Spinal cord (tissue), 10 donors: ENCODE measurements at places on chromosomes 2 and 18. TPM values are rescaled to one million over a fixed set of nuclear protein-coding genes. Genes with fewer than 3 reads are reported as not detected.

The KHK gene
- 4.1 TPM for total RNA-seq

GRCh38 chr2:204365811-204366210 lies 179.5 kb upstream of the PARD3B start:
- H3K27ac ChIP-seq = no peak overlapping the region
- H3K36me3 ChIP-seq = no peaks in the 10 kb centered on the region
- no peaks in the 10 kb centered on the region for H3K4me1 ChIP-seq

The ANKRD30B gene
- total RNA-seq = 0.33 TPM

GRCh38 chr18:78984941-78985784 lies 5.5 kb downstream of the SALL3 start:
- peak overlapping the region; percentile 70 for H3K27ac ChIP-seq
- DNase-seq = no peak
- no peaks in the 10 kb centered on the region for H3K4me1 ChIP-seq
- peak overlapping the region; percentile 24 for H3K4me3 ChIP-seq
- H3K36me3 ChIP-seq = peaks cover 4% of the 10 kb centered on the region

- H3K36me3 ChIP-seq = no peaks in the 10 kb centered on the region
- H3K4me3 ChIP-seq = no peak overlapping the region
- DNase-seq = no peak
- H3K27me3 ChIP-seq = no peaks in the 10 kb centered on the region
- no peak overlapping the region for H3K27ac ChIP-seq
- no peaks in the 10 kb centered on the region for H3K4me1 ChIP-seq
Measured at GRCh38 chr2:67516899-67517530, 119.9 kb downstream of the ETAA1 start.

GRCh38 chr18:48809365-48809764 lies 141.4 kb downstream of the SMAD7 start:
- no peak overlapping the region for H3K4me3 ChIP-seq
- H3K27ac ChIP-seq = no peak overlapping the region
- no peak for DNase-seq

The IL1RL2 gene
- 2.0 TPM for total RNA-seq

The ATP8B1 gene
- 12.0 TPM for total RNA-seq

DNA sequence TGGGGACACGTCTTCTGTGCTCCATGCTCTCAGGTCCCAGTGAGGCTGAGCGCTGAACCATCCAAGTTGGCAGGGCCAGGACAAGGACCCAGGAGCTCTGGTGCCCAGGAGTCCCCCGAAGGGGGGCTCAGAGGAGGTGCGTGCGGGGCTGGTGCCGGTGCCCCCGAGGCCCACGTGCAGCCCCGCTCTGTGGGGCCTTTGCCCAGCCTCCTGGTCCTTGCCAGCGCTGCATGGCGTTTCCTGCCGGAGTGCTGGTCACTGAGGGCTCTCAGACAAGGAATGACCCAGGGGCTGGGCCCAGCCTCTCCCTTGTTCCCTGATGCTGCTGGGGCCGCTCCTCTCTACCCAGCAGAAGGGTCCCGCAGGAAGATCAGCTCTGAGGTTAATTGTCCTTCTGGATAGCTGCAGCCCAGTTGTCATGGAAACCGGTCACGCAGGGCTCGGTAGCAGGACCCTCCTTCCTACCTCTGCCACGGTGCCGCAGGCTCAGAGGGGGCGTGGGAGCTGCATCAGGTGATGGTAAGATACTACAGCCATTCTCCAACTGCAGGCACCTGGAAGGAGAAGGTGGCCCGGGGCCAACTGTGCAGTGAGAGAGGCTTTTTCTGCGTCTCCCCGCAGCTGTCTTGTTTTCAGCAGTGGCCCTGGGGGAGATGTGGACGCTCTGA lies 64.5 kb downstream of the RRM2 start:
- H3K27ac ChIP-seq = no peak overlapping the region
- peaks cover 37% of the 10 kb centered on the region for H3K4me1 ChIP-seq
- H3K27me3 ChIP-seq = no peaks in the 10 kb centered on the region
- peaks cover 3% of the 10 kb centered on the region for H3K36me3 ChIP-seq
- no peak overlapping the region for H3K4me3 ChIP-seq
- no peak for DNase-seq

DNA sequence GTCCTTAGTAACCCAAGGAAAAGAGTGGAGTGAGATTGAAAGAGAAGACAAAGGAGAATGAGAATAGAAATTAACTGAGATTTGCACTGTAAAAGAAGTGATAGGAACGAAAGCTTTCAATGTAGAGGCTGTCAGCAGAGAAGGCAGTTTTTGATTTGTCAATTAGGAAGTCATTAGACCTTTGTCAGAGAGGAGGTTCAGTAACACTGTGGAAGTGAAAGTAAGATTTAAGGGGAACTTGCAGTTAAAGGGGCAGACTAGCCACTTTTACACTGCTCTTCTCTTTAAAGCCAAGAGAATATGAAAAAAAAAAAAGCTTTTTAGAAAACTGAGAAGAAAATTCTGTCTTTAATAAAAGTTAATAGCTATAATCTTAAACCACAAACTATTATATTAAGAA lies 11.5 kb upstream of the KYNU start:
- no peaks in the 10 kb centered on the region for H3K36me3 ChIP-seq
- H3K4me3 ChIP-seq = no peak overlapping the region
- H3K4me1 ChIP-seq = no peaks in the 10 kb centered on the region

The OR6B2 gene
- total RNA-seq = not detected

GRCh38 chr2:73104933-73105332 lies 7.8 kb downstream of the RAB11FIP5 start:
- no peaks in the 10 kb centered on the region for H3K27me3 ChIP-seq
- H3K36me3 ChIP-seq = peaks cover 8% of the 10 kb centered on the region
- H3K27ac ChIP-seq = no peak overlapping the region
- peaks cover 14% of the 10 kb centered on the region for H3K4me1 ChIP-seq

DNA sequence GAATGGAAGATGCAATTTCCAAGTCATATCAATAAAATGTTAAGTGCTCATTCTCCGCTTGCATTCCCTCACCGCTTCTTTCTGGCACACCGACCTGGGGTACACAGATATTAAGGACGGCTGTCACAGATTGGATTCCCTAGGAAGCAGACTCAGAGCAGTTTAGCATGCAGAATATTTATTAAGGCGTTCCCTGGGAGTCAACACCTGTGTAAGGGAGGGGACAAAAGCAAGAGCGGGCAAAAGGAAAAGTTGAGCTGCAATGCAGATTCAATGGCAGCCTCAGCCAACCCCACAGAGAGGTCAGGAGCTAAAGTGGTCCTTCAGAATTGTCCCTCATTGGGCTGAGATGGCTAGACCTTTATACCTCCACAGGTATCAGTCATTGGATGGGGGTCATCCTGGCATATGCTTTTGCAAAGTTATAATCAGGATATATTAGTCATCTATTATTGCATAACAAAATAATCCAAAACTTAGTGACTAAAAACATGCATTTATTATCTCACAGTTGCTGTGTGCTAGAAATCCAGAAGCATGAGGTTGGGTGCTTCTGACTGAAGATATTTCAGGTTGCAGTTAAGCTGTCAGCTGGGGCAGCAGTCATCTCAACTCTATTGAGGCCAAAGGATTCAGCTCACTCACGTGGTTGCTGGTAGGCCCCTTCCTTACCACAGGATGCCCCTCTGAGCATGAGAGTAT lies 27.0 kb upstream of the INO80D start:
- H3K27ac ChIP-seq = no peak overlapping the region
- no peak overlapping the region for H3K4me3 ChIP-seq
- DNase-seq = no peak
- H3K36me3 ChIP-seq = peaks cover 9% of the 10 kb centered on the region

DNA sequence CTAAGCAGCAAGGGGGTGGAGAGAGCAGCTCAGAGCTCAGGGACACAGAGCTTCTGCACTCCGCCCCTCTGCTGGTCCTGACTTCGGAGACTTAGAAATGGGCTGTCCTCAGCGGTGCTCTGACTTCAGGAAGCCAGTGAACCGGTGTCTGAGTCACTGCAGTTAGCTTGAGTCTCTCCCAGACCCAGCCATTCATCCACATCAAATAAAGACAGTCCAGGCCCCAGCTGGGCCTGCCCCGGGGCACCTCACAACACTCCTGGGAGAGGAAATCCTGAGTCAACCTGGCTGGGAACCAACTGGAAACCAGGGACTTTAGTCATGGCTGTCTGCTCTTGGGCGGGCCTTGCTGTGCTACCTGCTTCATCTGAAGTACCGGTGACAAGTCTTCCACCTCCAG lies 5.4 kb upstream of the ITGB6 start:
- no peak overlapping the region for H3K4me3 ChIP-seq
- H3K27me3 ChIP-seq = no peaks in the 10 kb centered on the region
- H3K4me1 ChIP-seq = peaks cover 10% of the 10 kb centered on the region
- no peaks in the 10 kb centered on the region for H3K36me3 ChIP-seq
- no peak overlapping the region for H3K27ac ChIP-seq

- no peaks in the 10 kb centered on the region for H3K27me3 ChIP-seq
- no peak for DNase-seq
- no peaks in the 10 kb centered on the region for H3K36me3 ChIP-seq
- no peak overlapping the region for H3K27ac ChIP-seq
- H3K4me3 ChIP-seq = no peak overlapping the region
Measured at GRCh38 chr2:20430461-20431300, 16.2 kb upstream of the RHOB start.

DNA sequence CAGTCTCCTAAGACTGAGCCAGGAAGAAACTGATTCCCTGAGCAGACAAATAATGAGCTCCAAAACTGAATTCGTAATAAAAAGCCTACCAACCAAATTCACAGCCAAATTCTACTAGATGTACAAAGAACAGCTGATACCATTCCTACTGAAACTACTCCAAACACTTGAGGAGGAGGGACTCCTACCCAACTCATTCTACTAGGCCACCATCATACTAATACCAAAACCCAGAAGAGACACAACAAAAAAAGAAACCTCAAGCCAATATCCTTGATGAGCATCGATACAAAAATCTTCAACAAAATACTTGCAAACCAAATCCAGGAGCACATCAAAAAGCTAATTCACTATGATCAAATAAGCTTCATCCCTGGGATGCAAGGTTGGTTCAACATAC lies 20.0 kb downstream of the RNU4ATAC start:
- no peak overlapping the region for H3K4me3 ChIP-seq
- no peaks in the 10 kb centered on the region for H3K27me3 ChIP-seq
- no peaks in the 10 kb centered on the region for H3K36me3 ChIP-seq

GRCh38 chr2:96897491-96898134 lies 27.7 kb upstream of the SEMA4C start:
- H3K4me1 ChIP-seq = peaks cover 42% of the 10 kb centered on the region
- no peak for DNase-seq
- H3K36me3 ChIP-seq = peaks cover 3% of the 10 kb centered on the region
- H3K27ac ChIP-seq = no peak overlapping the region

- DNase-seq = no peak
- H3K4me1 ChIP-seq = no peaks in the 10 kb centered on the region
- H3K27me3 ChIP-seq = no peaks in the 10 kb centered on the region
- H3K36me3 ChIP-seq = no peaks in the 10 kb centered on the region
Measured at GRCh38 chr2:113784823-113785744, 28.6 kb upstream of the SLC35F5 start.

The KCNG2 gene
- total RNA-seq = 1.3 TPM

- peaks cover 3% of the 10 kb centered on the region for H3K36me3 ChIP-seq
- H3K4me1 ChIP-seq = peaks cover 28% of the 10 kb centered on the region
Measured at GRCh38 chr2:207110310-207110709, 55.4 kb downstream of the KLF7 start.

The CNGA3 gene
- 7.1 TPM for total RNA-seq

GRCh38 chr2:69946351-69947324 lies 14.8 kb downstream of the ASPRV1 start:
- H3K27me3 ChIP-seq = no peaks in the 10 kb centered on the region
- peaks cover 16% of the 10 kb centered on the region for H3K36me3 ChIP-seq
- no peak overlapping the region for H3K27ac ChIP-seq
- no peak overlapping the region for H3K4me3 ChIP-seq

The ABCB11 gene
- total RNA-seq = 0.66 TPM

The TMEM200C gene
- 5.2 TPM for total RNA-seq

- H3K27me3 ChIP-seq = no peaks in the 10 kb centered on the region
- peak overlapping the region; percentile 48 for H3K4me3 ChIP-seq
- H3K27ac ChIP-seq = peak overlapping the region; percentile 29
- no peaks in the 10 kb centered on the region for H3K4me1 ChIP-seq
- peak; percentile 50 for DNase-seq
- no peaks in the 10 kb centered on the region for H3K36me3 ChIP-seq
Measured at GRCh38 chr18:54717673-54718407, 110.4 kb upstream of the RAB27B start.

- no peaks in the 10 kb centered on the region for H3K27me3 ChIP-seq
- H3K36me3 ChIP-seq = no peaks in the 10 kb centered on the region
- H3K27ac ChIP-seq = no peak overlapping the region
- no peak for DNase-seq
- no peaks in the 10 kb centered on the region for H3K4me1 ChIP-seq
Measured at GRCh38 chr2:69770193-69770702, 28.3 kb downstream of the ANXA4 start.

DNA sequence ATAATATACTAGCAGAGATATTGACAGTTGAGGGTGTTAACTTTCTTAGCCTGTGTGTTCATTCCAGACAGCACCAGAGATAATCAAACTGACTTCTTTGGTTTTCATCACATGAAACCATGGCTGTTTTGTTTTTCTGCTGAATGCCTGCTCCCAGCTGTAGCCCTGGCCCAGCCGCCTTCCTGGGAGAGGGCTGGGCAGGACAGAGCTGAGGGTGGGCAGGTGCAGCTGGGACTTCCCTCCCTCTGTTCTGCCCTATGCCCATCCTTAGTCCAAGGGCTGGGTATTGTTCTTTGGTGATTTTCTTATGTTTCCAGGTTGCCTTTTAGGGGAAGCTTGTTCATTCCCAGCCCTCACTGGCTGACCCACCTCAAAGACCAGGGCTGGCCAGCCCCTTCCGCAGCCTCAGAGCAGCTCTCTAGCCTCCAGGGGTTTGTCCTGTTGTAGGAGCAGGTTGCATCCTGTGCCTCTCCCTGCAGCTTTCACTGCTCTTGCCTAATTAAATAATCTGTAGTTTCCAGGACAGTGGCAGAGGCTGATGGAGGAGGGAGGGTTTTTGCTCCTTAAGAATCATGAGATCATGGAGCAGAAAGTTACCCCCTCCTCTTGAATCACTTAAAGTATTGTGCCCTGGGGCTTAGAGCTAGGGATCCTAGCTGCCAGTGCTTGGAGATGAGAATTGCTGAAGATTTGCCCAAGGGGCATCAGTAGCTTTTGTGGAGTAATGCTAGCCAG lies 61.4 kb downstream of the MTCL1 start:
- no peaks in the 10 kb centered on the region for H3K27me3 ChIP-seq
- H3K4me3 ChIP-seq = no peak overlapping the region
- H3K36me3 ChIP-seq = peaks cover 3% of the 10 kb centered on the region

The D2HGDH gene
- 12.4 TPM for total RNA-seq

DNA sequence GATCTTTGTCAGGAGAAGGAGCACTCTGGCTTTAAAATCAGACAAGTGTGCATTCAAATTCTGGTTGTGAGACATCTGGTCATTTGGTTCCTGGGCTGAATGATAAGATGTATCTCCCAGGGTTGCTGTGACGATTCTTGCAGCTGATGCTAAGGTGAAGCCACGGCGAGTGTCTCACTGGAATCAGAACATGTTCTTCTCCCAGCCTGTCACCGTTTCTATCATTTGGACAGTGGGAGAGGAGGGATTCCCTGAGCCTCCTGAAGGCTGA lies 68.3 kb downstream of the NCK2 start:
- H3K4me3 ChIP-seq = no peak overlapping the region
- no peaks in the 10 kb centered on the region for H3K27me3 ChIP-seq
- H3K27ac ChIP-seq = peak overlapping the region; percentile 18
- H3K4me1 ChIP-seq = peaks cover 25% of the 10 kb centered on the region
- H3K36me3 ChIP-seq = no peaks in the 10 kb centered on the region
- DNase-seq = no peak

GRCh38 chr2:177675350-177675821 lies 282.8 kb downstream of the AGPS start:
- H3K36me3 ChIP-seq = no peaks in the 10 kb centered on the region
- no peak for DNase-seq
